Mesendoderm (in vitro differentiated cells): ENCODE measurements at places on chromosomes 13 and 19.

- peak; percentile 89 for DNase-seq
Observed at GRCh38 chr13:110869805-110870706, 44.8 kb downstream of the ANKRD10 start.

DNA sequence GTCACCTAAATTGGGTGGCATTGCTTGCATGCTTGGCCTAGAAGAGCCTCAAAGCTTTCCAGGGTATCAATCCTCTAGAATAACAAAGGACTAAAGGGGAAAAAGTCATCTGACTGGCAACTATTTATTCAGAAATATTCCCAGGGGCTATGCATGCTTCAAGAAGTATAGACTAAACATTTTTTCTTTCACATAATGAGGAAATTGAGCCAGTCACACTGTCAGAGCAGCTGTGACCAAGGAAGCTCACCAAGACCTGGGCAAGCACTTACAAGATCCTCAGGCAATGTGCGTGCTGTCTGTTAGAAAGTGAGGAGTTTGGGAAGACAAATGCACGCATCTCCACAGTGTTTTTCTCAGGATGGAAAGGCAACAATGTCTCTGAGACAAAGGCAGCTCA is 747.2 kb downstream of the DIAPH3 start:
- DNase-seq = no peak

DNA sequence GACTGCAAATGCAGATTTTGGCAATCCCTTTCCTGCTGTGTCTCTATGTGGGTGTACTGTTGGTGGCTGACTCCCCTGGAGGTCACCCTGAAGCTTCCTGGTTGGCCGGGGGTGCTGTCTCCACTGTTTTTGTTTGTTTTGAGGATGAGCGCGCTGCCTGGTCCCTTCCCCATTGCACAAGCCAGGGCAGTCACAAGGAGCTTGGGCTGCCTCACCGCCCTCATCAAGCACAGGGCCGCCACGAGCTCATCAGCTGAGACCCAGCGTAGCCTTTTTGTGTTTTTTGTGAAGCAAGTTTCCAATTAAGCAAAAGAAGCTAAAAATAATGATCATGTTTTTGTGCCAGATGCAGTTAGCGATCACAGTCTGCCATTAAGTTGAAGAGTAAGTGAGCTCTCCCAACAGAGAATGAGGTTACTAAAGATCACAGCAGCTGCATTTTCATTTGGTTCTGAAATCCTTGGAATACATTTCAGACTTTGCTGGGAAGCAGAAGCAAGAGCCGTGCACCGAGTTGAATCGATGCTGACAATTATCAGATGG is 57.8 kb downstream of the GGACT start:
- DNase-seq = no peak

GRCh38 chr13:22505489-22505888 is 675.3 kb upstream of the SGCG start:
- DNase-seq = no peak

DNA sequence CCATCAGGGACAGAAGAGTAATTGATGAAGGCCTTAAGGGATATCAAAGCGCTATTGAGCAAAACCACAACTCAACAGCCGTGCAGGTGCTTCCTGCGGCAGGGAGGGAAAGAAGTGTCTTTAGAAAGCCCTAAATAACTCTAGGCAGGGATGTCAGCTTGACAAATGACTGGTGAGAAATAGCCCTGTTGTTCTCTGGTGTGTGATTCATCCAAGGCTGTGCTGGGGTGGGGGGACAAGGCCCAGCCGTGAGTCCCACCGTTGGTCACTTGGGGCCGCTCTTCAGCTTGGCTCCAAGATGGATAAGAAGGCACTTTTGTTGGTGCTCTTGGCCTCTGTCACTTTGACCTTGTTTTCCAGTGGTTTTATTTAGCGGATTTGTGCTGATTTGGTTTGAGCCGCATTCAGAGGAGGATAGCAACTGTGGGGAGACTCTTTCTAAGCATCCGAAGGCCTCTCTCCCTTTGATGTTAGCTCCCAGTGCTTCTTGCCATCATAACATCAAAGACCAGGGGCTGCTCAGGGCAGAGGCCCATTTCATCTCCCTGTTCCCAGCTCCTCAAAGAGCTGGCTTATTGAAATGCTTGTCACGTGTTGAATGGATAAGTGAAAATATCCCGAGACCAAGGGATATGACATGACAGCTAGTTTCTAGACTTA is 130.3 kb upstream of the SERP2 start:
- peak; percentile 92 for DNase-seq
